ENCODE measurements at places on chromosomes 1 and 21.
A peak's percentile ranks its signal among the peaks of the same experiment; 100 is the strongest.

- no peak for DNase-seq
These were observed 2.5 kb upstream of the CATSPER4 start for GRCh38 chr1:26187882-26188281.

- no peak for DNase-seq
These were observed 5.1 kb downstream of the PODN start for GRCh38 chr1:53066891-53067738.

- DNase-seq = no peak
These were observed 590.4 kb upstream of the PLXNA2 start for GRCh38 chr1:208834381-208835096.

DNA sequence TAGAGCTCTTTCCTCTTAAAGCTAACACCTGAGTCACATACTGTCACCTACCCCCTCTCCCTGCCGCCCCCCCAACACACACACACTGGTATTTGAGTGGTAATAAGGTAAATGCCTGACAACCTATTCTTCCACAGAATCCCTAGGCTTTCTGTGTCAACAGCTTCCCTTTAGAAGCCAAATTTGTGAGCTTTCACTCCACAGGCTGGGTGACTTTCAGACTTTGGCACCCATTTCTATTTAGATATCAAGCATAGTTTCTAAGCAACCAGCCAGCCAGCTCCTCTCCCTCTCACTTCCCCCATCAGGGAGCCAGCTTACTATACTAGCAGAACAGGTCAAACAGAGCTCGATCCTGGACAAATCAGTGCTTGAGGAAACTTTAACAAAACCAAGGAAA is 3.2 kb upstream of the C1orf74 start:
- DNase-seq = no peak

- peak; percentile 26 for DNase-seq
These were observed 2.5 kb downstream of the RGS4 start for GRCh38 chr1:163071405-163072255.

DNA sequence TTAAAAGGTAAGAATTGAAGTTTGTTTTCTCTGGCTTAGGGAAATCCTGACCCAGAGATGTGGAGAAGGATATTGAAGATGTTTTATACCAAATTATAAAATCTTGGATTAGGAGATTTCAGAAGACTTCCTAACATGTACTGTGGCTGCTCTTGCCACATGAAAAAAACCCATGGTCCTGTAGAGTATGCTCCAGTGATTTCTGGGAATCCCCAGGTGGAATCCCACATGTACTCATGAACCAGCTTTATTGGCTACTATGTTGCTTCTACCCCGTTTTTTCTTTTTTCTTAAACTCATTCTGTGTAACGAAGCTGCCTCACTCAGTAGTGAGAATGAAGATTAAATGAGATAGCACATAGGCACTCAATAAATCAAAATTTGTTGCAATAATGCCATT is 132.7 kb upstream of the SGIP1 start:
- peak; percentile 38 for DNase-seq

- no peak for DNase-seq
These were observed 75.0 kb downstream of the CEP350 start for GRCh38 chr1:180029524-180030135.

GRCh38 chr21:14070968-14071367 is 139.8 kb downstream of the LIPI start:
- no peak for DNase-seq

GRCh38 chr1:151811181-151811580 is 6.0 kb upstream of the LINGO4 start:
- DNase-seq = no peak

GRCh38 chr1:212157252-212157651 is 121.7 kb downstream of the DTL start:
- DNase-seq = no peak

GRCh38 chr1:20850021-20850420 is 62.9 kb upstream of the HP1BP3 start:
- no peak for DNase-seq

- no peak for DNase-seq
These were observed 227.1 kb upstream of the MAP1LC3C start for GRCh38 chr1:242225767-242226573.

DNA sequence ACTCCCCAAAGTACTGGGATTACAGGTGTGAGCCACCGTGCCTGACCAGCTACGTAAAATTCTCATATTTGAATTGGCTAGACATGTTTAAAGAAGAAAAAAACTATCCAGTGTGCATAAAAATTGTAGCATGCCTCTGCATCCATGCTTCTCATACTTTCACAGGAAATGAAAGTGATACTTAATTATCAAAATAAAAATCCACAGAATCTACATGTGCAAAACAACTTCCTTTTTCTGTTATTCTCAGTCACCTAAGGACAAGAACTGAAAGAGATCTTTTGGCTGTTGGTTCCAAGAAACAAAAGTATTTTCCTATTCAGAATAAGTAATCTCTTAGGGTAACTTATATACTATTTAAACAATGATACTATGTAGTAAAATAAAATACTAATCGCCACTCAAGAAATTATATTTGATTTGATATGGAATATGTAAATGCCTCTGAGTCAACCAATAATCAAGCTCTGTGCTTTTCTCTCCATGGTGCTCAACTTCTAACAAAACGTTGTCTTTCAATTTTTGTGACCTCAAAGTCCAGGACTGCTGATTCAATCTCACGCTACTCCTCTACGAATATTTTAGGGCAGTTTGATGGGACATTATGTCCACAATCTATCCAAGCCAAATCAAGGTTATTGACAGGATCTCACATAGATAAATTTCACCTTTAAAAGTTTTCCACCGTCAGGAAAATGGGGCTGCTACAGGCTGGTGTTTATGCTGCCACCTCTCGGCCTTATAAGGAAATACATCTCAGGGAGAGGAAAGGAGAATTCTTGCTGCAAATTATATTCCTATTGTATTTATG is 102.7 kb downstream of the ZNF281 start:
- DNase-seq = peak; percentile 83

- no peak for DNase-seq
These were observed 60.5 kb downstream of the TBX15 start for GRCh38 chr1:118927427-118928187.

- no peak for DNase-seq
These were observed 2.8 kb upstream of the KNCN start for GRCh38 chr1:46554236-46554596.

DNA sequence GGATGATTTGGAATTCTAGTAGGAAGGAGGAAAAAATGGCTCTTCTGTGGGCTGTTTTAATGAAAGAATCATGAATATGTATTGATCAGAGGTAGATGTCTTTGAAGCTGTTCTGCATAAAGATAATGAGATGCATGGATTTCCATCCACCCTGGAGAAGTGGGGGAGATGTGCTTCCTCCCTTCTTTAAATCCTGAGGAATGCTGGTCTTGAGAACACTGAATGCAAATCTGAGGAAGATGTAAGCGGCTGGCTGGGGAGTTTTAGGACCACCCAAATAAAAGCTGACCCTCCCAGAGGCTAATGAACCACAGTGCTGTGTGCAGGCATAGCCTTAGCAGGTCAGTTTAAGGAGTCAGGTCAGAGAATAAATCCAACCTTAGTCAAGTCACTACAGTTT is 37.3 kb downstream of the ZMYND12 start:
- no peak for DNase-seq

GRCh38 chr1:226696547-226696946 is 42.5 kb downstream of the ITPKB start:
- no peak for DNase-seq

DNA sequence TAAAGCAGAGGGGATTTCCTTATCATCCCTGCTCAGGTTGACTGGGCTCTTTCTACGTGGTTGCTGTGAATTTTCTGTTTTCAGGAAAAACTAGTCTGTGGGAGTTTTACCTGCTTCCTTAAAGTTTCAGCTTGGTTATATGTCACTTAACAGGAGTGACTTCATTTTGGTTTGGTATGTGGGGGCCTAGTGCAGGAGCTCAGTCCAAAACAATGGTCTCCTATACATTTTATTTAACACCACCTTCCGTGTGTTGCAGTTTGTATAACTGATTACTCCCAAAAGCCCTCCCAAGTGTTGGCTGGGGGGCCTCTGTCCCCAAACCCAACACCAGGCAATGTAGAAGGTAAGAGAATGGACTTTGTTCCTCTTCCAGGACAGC is 5.3 kb downstream of the IL23R start:
- no peak for DNase-seq

DNA sequence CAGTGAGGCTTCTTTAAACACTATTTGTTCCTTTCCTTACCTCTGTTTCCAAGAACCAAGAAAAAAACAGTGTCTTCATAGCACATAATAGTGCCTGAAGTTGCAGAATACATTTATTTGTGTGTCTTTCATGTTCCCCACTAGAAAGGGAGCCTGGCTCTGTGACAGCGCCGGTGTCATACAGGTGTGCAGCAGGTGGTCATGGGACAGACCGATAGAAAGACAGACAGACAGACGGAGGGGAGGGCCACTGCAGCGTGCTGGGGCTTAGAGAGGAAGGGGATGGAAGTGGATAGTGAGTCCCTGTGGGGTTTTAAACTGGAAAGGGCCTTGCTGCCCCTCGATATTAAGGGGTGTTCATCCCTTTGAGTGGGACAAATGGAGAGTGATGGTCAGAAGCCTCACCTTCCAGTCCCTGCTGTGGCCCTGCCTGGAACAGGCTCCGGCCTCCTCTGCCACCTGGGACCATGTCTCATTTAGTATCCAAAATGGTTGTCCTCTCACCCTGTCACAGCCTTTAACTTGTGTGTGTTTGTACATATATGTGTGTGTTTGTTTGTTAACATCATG is 152.9 kb downstream of the PGBD5 start:
- DNase-seq = no peak

- no peak for DNase-seq
These were observed 8.9 kb upstream of the ITLN2 start for GRCh38 chr1:160963521-160963920.

DNA sequence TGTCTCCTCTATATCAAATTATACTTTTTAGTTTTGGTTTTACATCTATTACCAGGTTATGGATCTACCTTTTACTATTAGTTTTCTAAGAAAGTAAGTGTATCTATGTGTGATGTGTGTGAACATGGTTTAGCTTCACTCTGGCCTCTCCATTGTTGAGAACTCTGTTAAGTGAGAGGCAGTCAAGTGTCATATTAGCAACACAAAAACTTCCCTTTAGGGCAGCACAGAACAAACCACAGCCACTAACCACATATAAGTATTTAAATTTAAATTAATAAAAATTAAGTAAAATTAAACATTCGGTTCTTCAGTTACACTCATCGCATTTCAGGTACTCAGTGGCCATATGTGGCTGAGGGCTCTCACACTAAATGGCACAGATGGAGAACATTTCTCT is 96.6 kb downstream of the DPYD start:
- no peak for DNase-seq

- DNase-seq = no peak
These were observed 452.4 kb downstream of the PTPRU start for GRCh38 chr1:29688471-29689365.

GRCh38 chr1:198919667-198920398 is 281.0 kb downstream of the PTPRC start:
- DNase-seq = peak; percentile 94

DNA sequence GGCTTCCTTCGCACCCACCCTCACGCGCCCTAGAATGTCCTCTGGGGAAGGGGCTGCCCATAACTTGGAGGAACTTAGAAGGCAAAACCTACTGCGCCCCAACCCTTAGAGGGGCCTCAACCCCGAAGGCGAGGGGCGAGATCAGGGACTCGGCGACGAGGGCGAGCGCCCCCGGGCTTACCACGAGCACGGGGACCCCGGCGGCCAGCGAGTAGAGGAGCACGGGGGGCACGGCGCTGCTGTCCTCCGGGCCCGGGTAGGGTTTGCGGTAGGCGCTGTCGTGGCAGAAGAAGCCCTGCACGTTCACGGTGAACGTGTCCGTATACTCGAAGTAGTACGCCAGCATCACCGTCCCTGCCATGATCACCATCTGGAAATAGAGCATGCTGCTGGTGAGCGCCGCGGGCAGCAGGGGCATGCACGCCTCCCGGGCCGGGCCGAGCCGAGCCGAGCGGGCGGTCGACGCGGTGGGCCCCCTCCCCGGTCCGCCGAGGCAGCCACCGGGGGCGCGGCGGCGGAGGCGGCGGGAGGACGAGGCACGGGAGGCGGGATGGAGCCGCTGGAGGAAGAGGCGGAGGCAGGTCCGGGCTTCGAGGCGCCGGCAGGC is 304 bp downstream of the PLPPR5 start:
- DNase-seq = no peak

GRCh38 chr1:16120940-16121410 is 34.9 kb downstream of the EPHA2 start:
- no peak for DNase-seq

GRCh38 chr1:6011161-6011945 is 19.1 kb upstream of the NPHP4 start:
- no peak for DNase-seq

DNA sequence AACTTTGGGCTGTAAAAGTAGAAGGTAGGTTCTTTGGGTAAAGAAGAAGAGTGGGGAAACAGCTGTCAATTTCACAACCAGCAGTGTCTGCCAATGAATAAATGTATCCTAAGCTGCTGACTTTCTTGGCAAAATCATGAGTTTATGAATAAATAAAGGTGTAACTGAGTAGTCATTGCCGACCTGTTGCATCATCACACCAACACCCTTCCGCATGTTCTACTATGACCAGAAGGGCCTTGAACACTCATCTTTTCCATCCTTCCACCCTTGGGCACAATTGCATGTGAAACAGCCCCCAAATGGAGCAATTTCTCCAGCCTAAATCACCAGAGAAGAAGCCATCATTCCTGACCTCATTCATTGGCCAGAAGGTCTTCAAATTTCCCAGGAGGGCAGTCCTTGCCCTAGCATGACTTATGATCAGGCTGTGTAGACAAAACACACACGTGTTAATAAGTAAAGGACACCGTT is 31.2 kb upstream of the QSOX1 start:
- DNase-seq = peak; percentile 57
